ENCODE measurements at places on chromosomes 5 and 9.
A peak's percentile ranks its signal among the peaks of the same experiment; 100 is the strongest.

DNA sequence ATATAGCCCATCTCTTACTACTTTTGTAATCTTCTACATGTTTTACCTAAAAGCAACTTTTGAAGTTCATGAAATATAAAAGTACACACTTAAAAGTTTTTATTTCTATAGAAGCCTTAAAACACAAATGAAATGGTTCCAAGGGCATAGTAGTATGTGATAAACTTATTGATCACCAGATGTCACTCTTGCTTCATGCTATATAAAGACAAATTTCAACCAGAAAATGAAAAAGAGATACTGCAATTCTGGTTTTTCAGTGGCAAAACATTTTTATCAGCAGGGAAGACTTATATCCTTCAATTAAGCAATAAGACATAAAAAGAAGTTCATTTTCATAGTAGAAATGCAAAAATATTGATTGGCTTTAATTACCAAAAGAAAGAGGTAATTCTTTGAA lies 69.4 kb upstream of the FBXL17 start:
- no peak for DNase-seq

DNA sequence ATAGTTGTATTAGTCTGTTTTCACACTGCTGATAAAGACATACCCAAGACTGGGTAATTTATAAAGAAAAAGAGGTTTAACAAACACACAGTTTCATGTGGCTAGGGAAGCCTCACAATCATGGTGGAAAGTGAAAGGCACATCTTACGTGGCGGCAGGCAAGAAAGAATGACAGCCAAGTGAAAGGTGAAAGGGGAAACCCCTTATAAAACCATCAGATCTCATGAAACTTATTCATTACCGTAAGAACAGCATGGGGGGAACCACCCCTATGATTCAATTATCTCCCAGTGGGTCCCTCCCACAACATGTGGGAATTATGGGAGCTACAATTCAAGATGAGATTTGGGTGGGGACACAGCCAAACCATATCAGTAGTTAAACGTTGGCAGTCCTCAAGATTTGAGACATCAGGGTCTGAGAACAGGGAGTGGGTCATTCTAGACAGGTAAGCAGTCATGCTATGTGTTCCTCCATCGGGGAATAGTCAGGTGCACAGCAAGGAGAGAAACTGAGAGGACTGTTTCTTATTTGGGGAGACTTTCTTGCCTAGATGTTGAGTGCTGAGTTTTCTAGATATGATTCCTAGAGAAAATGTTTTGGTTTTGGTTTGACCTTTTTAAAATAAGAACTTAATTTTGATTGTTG lies 45.8 kb upstream of the ENTREP1 start:
- no peak for DNase-seq

DNA sequence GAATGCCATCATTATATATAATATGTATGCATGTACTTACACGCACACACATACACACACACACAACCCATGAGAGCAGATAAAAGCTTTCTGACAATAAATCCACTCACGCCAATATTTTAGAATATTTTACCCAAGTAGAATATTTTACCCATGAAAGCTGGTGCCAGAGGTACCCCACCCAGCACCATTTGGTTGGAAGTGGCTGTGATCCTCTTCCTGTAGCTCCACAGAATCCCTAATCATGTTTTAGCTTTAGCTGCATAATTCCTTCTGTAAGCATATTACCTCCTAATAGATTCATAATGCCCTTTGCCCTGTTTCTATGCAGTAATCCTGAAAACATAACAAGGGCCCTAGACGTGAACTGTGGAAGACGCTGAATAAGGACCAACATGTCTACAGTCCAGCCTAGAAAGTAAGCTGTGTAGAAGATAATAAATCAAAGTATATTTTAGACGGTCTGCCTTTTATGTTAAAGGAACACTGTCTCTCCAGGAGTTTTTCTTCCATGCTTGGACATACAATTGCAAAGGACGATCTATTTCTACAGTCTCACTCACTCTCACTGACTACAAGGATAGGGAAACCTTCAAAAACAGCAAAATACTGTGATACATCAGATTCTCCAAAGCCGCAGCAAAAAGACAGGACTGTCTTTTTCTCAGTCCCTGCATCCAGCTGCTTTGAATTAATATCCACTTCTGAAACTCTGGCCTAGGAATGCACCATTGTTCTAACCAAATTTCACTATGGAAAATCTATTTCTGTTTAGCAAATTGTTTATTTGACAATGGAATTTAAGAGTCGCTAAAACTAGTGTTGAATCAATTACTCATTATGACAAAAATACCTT lies 98.2 kb downstream of the USP20 start:
- DNase-seq, result no peak

- DNase-seq, result no peak
Measured at GRCh38 chr5:16580382-16580781, 36.4 kb downstream of the RETREG1 start.

GRCh38 chr9:123642291-123643278 lies 286.6 kb downstream of the CRB2 start:
- no peak for DNase-seq

GRCh38 chr5:77322406-77322805 lies 111.9 kb downstream of the PDE8B start:
- DNase-seq, result peak; percentile 82

DNA sequence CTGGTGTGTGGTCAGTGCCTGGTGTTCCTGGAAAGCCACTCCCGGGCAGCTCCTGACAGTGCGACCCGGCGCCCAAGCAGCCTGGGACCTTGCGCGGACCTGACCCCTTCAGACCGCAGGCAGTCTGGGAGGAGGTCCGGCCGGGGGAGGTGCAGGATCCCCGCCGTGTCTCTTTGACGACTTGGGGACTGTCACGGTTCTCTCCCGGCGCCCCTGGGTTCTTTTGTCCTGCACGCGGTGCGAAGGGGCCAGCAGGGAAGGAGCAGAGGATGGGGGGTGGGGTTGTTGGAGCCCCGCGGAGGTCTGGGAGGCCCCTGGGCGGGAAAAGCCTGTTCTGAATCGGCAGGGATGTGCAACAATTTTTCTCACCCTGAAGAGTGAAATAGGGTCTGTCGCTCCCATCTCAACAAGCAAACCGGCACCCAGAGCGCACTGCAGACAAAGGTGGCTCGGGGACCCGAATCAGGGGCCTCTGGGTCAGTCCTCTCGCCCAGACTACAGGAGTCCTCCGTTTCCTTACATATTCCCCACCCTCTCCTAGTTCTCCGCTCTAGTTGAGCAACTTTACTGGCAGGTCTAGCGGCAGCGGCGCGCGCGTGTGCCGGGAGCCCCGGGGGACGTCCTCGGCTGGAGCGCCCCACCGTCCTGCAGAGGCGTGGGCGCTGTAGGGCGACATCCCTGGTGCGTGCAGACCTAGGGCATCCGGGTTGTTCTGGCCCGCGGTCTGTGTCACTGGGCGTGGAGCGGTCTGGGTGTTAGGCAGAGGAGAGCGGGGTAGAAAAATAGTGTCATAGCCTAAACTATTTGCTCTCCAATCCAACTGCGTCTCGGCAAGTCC lies 1.2 kb downstream of the VCAN start:
- peak; percentile 82 for DNase-seq

DNA sequence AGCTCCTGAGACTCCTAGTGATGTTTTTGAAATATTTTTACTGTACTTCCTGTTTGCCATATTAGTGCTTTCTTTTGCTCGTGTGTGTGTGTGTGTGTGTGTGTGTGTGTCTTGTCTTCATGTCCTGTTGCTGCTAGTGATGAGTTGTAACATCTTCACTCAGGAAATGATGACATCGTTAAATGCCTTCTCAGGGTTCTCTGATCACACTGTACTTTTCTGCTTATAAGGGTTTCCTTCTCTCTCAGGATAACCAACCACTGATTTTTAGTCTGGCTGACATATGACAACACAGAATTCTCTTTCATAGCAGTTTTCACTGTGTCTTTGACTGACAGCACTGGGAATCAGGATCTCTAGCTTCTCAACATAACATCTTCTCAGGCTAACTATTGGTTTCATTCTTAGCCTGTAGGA lies 16.1 kb downstream of the SV2C start:
- no peak for DNase-seq

DNA sequence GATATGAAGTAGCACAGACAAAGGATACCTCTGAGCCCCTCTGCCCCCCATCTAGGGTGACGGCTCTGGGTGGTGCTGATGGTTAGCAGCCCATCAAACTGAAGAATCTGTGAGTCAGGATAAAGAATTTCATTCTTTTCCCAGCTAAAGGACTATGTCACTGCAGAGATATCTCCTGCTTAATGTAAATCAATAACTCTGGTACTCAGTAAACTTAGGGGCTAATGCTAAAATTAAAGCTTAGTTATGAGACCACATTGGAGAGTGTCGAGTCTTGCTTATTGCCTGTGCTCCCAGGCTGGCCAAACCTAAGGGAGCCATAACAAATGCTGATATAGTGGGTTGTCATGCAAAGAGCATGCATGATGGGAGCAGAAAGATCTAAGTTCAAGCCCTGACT lies 25.6 kb upstream of the ACTBL2 start:
- DNase-seq, result no peak

GRCh38 chr9:104868687-104869404 lies 59.1 kb downstream of the ABCA1 start:
- DNase-seq, result peak; percentile 91

DNA sequence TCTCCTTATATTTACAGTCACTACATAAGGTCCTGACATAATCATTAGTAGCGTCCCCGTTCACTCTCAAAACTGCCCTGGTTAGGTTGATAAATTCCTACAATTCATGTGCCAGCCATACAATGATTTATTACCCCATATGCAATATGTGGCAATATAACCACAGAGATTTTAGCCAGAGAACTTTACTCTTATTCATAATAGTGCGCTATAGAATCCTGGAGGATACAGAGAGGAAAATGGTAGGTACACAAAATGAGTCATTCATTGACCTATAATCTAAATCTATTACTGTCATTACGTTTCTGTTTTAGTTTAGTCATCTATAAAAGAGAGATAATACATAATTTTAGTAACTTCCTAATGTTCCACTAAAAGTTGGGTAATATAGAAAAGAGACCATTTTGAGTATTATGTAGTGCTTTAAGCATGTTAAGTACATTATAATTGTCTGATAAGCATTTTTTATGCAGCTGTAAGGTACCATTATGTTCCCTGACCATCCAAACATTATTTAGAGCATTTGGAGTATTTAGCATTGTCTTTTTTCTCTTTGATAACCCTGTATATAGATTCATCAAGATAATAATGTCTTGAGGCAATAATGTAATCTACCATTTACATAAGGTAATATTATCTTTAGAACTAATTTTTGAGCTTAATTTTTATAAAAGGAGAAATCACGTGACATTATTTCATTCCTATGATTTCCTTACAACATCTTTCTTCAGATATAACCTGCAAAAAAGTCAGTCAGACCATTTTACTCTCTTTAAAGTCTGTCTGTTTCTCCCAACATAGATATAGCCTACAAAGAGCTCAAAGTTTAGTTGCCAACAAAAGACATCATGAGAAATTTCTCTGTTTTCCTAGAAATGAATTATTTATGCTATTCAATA lies 655.5 kb upstream of the ZNF608 start:
- DNase-seq, result no peak

DNA sequence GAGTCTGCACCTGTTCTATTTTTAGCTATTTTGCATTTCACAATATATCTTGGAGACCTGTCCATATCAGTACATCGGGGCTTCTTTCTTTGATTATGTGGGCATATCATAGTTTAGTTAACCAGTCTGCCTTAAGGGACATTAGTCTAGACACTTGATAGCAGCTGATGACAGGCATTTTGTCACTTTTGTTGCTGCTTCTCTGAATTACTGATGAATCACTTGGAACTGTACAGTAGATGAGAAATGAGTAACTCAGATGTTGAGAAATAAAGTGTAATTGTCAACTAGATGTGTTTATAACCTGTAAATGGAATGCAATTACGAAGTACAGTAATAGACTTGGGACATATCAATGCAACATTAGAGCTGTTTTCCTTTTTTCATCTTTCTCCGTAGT lies 7.1 kb downstream of the ZFP2 start:
- DNase-seq, result no peak

GRCh38 chr9:91038483-91039124 lies 237.0 kb downstream of the SYK start:
- DNase-seq, result no peak

GRCh38 chr5:140000332-140000731 lies 42.8 kb downstream of the NRG2 start:
- no peak for DNase-seq

- peak; percentile 70 for DNase-seq
Measured at GRCh38 chr5:109705596-109705995, 15.9 kb downstream of the MAN2A1 start.

GRCh38 chr9:92735636-92736562 lies 28.7 kb downstream of the BICD2 start:
- peak; percentile 53 for DNase-seq

DNA sequence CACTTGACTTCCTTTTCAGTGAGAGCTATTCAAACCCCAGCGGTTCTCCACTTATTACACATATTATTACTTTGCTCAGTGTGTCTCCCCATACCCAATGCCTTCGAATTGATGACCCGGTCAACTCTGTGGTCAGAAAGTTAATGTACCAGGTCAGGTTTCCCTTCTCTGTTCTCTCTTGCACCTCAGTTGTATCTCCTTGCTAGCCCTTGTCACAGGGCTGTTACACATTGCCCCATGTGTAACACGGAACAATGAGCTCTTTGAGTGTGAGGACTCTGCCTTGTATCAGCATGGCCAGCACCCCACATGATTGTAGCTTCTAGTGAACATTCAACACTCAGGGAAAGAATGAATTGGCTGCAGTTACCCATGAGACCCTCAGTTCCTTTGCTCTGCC lies 73.6 kb downstream of the DOCK2 start:
- no peak for DNase-seq

DNA sequence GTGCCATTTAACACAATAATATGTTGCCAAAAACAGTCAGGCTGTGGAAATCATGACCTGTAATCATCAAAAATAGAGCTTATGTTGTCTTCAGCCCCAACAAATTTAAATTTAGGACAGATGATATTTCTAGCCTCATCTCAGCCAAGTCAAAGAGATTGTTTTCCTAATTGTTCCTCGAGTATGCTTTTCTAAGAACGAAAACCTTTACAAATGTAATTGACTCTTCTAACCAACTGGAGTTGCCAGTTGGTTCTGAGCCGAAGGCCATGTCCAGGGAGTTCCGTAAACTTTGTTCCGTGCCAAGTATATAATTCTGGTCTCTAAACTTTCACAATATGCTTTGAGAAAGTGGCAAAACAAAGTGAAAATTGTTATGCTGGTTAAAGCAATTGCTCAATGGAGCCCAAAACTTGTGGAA lies 160.8 kb downstream of the CEMIP2 start:
- no peak for DNase-seq
